ENCODE measurements at places on chromosomes 16 and 17.

- no peak for DNase-seq
Measured at GRCh38 chr17:17088086-17088485, 45.8 kb downstream of the MPRIP start.

DNA sequence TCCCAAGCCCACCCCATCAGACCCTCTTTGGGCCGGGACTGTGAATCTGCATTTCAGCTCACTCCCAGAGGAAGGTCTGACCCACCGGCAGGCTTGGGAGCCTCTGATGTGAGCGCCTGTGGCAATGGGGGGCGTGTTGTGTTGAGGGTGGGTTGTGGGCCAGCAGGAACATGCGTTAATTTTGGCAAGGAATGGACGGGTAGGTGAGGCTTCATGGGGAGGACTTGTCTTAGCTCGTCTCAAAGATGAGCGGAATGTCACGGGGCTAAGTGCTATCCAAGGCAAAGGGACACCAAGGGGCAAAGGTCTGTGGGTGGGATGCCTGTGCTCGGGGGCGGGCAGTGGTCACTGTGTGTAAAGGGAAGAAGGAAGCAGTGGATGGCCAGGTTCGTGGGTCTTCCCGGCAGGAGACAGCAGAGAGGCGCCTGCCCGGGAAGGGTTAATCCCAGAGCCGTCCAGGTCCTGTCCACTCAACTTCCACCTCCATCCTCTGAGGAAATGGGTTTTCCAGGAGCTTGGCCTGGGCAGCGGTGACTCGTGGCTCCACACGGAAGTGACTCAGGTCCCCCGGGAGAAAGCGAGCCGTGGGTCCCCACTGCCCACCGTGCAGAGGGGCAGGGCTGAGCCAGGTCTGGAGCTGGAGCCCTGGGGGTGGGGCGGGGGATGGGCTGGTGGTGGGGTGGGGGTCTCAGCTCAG, 17.4 kb downstream of the ADGRG1 start:
- DNase-seq, result peak; percentile 63

- DNase-seq, result peak; percentile 88
Measured at GRCh38 chr16:31032736-31033708, at the start of gene STX4. Gene STX4, plus strand, starts transcription at chr16:31033558. Its CDS starts 248 bp downstream, at chr16:31033806.

DNA sequence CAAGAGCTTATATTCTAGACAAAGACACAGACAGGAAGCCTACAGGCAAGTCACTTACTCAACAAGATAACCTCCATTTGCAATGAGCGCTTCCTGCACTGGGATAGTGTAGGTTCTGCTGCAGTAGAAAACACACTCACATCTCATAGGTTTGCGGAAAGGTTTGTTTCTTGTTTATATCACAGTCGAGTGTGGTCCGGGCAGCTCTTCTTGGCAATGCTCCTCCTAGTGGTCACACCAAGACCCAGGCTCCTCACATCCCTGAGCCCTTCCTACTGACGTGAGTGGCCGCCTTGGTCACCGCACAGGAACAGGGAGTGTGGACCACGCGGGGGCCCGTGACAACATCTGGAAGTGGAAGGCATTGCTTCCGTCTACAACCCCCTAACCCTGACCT, 48.0 kb upstream of the RBFOX3 start:
- no peak for DNase-seq

DNA sequence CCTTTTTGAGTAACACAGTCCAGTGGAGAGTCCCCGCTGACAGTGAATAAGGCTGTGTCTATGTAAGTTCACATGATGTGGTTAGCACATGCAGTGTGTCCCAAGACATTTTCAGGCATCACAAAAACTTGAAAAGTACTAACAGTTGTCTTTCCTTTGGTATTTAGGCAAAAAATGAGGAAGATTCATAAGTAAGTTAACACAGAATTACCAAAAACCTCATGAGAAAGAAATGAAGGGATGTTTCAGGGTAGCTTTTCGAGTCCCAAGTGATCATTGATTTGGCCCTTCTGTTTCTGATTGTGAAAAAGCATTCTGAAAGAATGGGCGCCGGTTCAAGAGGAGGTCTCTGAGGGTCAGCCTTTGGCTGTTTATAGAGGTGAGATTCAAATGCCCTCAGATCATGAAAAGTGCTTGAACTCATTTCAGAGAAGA, 529 bp upstream of the ASPA start:
- DNase-seq, result no peak

GRCh38 chr16:83574388-83574787, 233.4 kb upstream of the HSBP1 start:
- DNase-seq, result no peak

DNA sequence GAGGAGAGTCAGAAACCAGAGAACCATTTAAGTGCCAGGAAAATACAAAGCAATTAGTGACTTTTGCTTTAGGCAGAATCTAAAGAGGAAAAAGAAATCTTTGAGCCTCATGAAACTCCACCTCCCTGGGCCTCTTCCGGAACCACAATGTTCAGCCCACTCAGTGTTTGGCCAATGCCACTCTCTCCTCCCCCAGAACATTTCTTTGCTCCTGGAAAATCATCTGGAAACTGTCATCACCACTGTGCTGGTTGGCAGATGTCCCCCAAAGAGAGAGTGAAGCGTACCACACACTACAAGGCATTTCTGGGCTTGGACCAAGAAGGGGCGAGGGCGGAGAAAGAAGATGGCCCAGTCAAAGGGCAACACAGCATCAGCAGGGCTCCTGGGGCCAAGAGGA, 7.1 kb upstream of the SOX9 start:
- DNase-seq, result no peak

DNA sequence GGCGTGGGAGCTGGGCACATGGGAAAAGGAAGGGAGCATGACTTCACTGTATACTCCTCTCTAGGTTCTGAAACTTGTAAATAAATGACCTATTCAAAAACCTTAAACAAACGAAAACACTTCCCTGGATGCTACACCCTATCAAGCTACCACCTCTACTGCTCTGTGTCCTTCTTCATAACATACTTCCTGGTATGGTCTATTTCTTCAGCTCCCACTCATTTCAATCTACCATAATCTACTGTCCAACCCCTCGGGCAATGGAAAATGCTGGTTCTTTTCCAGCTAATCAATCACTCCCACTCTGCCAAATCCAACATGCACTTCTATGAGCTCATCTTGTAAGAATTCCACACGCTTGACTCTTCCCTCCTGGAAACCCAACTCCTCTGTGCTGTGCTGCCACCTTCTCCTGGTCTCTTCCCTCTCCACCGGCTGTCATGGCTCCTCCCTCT, 42.4 kb downstream of the AMFR start:
- peak; percentile 8 for DNase-seq

DNA sequence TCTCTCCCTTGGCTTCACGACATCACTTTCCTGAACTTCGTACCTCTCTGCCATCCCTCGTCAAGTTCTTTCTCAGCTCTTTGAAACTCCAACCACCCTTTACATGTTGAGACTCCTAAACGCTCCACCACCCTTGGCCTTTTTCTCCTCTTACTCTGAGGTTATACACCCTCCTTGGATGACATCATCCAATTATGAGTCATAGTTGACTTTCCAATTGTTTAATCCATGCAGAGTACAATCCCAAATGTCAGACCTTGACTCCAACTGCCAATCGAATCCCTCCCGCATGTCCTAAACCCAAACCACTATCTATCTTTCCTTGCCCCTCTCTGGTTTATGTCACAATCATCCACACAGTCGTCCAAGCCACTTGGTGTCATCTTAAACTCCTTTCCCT, 18.4 kb upstream of the C16orf82 start:
- no peak for DNase-seq

DNA sequence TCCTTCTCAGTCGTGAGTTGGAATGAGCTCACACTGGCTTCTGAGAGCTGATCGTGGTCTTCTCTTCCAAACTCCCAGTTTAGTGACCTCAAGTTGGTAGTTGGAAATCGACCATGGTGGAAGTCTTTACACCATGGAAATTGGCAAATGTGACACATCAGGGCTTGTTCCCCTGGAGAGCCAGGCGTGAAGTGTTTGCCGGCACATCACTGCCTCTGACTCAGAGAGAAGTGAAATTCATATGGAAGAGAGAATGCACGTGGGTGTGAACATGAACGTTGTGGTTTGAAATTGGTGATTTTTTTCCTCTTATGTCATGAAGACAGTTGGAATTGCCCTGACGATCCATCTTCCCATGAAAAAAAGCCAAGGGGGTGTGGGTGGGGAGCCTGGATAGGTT, 47.4 kb downstream of the AXIN2 start:
- DNase-seq, result no peak

GRCh38 chr17:82384730-82385481, 13.3 kb downstream of the UTS2R start:
- no peak for DNase-seq

GRCh38 chr17:50079334-50080095, 15.6 kb upstream of the PDK2 start:
- DNase-seq, result no peak

- no peak for DNase-seq
Measured at GRCh38 chr16:83100679-83101078, 473.9 kb downstream of the CDH13 start.

DNA sequence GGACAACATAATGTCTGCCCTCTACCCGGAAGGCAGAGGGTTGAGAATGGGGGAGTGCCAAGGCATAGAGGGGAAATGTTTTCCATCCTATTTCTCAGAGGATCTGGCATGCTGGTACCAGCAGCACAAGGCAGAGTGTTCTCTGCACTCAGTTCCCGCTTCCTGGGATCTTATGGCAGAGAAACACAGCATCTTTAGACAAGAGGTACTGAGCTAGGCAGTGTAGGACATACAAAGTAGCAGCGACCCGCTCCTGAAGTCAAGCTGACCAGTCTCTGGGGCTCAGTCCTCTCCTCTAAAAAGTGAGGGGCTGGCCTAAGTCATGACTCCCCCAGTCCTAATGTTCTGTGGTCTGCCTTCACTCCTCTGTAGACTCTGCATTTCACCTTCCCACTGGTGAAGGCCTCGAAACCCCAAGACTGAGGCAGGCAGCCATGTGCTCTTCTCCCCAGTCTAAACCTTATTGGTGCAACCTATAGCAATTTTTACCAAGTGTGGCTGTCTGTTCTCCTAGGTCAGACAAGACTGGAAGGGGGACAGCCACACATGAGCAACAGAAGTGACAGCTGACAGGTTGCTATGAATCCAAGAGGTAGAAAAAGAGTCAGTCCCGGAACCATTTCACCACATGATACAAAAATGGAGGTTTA, 11.3 kb upstream of the TSPOAP1 start:
- DNase-seq, result no peak

- DNase-seq, result no peak
Measured at GRCh38 chr16:49273771-49274170, 7.9 kb downstream of the CBLN1 start.

DNA sequence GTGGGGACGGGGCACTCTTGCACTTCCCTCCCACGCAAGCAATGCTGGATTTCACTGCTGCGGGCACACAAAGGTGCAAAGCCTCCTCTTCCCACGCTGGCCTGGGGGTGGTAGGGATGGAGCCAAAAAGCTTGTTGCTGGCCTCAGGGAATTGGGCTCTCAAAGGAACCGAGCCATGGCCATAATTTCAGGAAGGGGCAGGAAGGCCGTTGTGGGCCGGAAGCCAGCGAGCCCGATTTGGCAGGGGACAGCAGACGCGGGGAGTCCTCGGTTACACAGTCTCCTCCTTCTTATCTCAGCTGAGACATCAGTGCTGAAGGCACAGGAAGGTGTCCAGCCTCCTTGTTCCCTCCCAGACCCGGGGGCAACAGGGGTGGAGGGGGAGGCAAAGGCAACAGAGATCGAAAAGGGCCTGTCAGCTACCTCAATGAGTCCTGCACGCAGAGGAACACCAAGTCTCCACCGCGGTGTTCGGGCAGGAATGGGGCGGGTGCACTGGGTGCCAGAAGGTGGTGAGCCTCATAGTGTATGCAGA, 59.5 kb downstream of the SLFN11 start:
- no peak for DNase-seq

GRCh38 chr16:21628772-21629171, 23.6 kb downstream of the IGSF6 start:
- no peak for DNase-seq

- no peak for DNase-seq
Measured at GRCh38 chr17:43354371-43354770, 44.4 kb upstream of the ARL4D start.

- no peak for DNase-seq
Measured at GRCh38 chr16:87722590-87723225, 43.1 kb downstream of the KLHDC4 start.

DNA sequence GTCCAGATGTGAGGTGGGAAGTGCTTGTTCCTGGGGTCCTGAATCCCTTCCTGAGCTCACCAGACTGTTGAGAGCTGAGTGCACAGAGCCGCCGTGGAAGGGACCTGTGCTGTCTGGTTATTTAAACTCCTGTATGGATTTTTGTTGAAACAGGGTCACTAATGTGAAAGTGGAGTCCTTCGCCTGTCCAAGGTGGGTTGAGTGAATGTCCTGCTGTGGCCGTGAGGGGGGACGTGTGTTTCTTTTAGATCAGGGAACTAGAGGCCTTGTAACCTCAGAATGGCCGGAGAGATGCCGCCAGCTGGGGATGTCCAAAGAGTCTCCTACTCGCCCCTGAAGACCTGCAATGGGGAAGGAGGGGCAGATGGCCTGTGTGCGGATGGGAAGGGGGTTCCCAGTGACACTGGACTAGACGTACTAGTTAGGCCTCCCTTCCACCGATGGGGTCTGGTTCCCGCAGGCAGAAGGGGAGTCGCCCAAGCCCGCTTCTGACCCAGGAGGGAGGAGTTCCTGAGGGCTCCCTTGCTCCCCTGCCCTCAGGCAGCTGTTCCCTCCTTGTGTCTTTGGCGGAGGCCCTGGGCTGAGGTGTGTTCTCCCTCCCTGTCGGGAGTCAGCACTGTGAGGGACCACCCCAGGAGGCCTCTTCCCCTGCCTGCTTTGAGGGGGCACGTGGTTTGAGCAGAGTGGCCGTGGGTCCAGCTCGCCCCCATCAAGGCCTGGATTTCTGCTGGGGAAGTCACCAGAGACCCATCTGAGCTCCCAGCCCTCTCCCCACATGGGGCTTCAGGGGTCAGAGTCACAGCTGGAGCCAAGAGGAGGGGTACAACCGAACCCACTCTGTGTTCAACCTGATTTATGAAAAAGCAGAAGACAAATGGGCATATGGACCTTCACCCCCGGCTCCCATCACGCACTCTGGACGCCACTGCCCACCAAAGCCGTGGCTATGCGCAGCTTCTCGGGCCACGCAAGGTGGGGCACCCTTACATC, 30.9 kb downstream of the OR1D5 start:
- DNase-seq, result no peak

DNA sequence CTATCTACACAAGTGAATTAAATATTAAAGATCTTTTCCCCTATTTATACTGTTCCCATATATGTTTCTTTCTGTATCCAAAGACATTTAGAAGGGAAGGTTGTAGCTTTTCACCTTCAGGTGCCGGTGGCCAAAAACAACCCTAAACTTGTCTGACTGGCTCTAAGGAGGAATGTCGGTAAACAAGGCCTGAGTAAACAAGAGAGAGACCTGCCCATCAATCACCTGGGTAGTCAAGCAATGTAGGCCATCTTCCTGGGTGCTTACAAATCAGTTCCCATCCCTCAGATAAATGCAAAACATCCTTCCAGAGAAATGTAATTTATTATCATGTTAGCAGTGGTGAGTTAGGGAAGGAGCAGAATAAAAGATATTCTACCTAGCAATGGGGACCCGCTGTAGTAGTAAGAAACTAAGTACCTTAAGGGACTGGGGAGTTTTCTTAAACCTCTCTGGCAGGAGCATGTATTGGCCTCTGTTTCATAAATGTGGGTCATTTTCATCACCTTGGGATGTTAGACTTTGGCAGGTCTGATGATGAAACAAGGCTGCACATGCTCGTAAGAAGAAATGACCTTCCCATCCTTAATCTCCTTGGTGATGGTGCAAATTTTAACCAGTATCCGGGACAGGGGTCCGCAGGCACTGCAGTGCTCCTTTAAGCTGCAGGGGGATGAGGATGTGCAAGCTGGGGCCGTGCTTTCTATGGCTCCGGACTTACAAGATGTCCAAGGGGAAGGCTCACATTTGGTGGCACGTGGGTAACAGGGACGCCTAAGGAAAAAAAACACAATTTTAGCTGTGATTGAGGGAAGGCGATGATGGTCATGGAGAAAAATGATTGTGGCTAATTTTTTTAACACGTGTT, 8.4 kb downstream of the KRT39 start:
- DNase-seq, result no peak

All from pulmonary artery endothelial cell (primary cell).